ENCODE measurements at places on chromosomes 11 and 22.

DNA sequence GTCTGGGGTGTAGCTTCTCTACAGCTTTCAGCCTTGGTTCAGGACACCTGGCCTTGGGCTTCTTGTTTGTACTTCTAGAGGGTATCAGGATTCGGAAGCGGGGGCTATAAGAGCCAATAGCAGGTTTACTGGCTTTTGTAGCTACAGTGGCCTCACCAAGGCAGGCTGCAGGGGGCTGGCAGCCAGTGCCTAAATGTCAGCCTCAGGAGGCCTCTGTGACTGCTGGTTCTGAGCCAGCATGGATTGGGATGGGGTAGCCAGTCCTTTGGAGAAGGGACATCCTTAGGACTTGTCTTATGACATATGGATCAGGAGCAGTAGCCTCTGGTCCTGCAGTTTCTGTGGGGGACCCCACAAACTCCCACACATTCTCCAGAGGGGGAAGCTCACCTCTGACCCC is 29.9 kb downstream of the EIF3F start:
- no peak for DNase-seq

- DNase-seq: no peak
These were observed 29.9 kb downstream of the CTNND1 start for GRCh38 chr11:57791321-57792059.

DNA sequence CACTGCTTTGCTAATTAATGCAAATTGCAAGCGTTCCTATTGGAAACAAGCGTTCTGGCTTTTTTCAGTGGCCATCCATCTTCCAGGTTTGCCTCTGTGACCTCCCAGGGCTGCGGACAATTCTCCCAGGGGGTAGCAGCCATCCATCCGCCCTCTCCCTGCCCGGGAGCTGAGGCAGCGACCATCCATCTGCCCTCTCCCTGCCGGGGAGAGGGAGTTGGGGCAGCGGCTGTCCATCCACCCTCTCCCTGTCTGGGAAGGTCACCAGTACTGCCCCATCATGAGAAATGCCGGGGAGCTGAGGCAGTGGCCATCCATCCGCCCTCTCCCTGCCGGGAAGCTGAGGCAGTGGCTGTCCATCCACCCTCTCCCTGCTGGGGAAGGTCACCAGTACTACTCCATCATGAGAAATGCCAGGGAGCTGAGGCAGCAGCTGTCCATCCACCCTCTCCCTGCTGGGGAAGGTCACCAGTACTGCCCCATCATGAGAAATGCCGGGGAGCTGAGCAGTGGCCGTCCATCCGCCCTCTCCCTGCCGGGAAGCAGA is 394.7 kb downstream of the BRD1 start:
- no peak for DNase-seq

DNA sequence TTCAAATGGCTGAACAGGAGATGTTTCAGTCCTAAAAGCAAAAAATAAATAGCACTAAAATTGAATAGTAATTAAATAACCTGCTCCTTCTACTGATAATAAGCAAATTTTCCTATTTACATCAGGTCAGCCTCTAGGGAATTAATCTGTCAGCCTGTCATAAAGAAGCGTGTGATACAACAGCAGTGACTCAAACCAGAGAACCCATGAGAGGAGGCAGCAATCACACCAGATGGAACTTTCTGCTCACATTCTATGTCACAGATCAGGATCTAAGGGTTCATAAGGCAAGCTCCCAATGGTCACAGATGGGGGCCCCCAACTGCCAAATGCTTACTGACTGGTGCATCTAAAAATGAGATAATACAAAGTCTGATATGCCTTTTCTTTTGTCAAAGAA is 41.1 kb downstream of the RBFOX2 start:
- no peak for DNase-seq

All from HS-5 (cell line).